ENCODE measurements at places on chromosomes 6 and 20. TPM values are rescaled to one million over a fixed set of nuclear protein-coding genes. Genes with fewer than 3 reads are reported as not detected.

The LAMP5 gene
- total RNA-seq: 0.16 TPM

The RING1 gene
- total RNA-seq: 34.1 TPM

The TSPO2 gene
- not detected for total RNA-seq

The KCNQ5 gene
- total RNA-seq: 4.4 TPM

The SOX18 gene
- total RNA-seq: 43.2 TPM

The POFUT1 gene
- 29.8 TPM for total RNA-seq

The TREM2 gene
- total RNA-seq: 6.6 TPM

The TMEM217 gene
- total RNA-seq: 2.2 TPM

The LY6G5C gene
- total RNA-seq: 3.3 TPM

The UST gene
- total RNA-seq: 15.6 TPM

The NMBR gene
- total RNA-seq: not detected

The TGM2 gene
- total RNA-seq: 561 TPM

The ZNF334 gene
- 1.6 TPM for total RNA-seq

The MICB gene
- 6.2 TPM for total RNA-seq

The TRIM31 gene
- not detected for total RNA-seq

The NR2E1 gene
- not detected for total RNA-seq

The SMOC2 gene
- total RNA-seq: 203 TPM

The MAFB gene
- 66.3 TPM for total RNA-seq

The ZSCAN31 gene
- 10.9 TPM for total RNA-seq

The BPIFA1 gene
- not detected for total RNA-seq

The RREB1 gene
- 30.7 TPM for total RNA-seq

The OR2B3 gene
- not detected for total RNA-seq

The MUCL3 gene
- total RNA-seq: not detected

The ZNF335 gene
- total RNA-seq: 22.7 TPM

The ARG1 gene
- 0.87 TPM for total RNA-seq

The LY6G6F gene
- total RNA-seq: not detected

The HLA-F gene
- 90.5 TPM for total RNA-seq

The TAAR8 gene
- total RNA-seq: not detected

The CDYL gene
- 44.2 TPM for total RNA-seq

The EPPIN gene
- total RNA-seq: not detected

The STXBP5 gene
- total RNA-seq: 28.9 TPM

The CCM2L gene
- total RNA-seq: 7.4 TPM

The ME1 gene
- 10.9 TPM for total RNA-seq

The PI16 gene
- 38.7 TPM for total RNA-seq

The SRMS gene
- total RNA-seq: not detected

The LST1 gene
- total RNA-seq: 21.1 TPM

The NINL gene
- 9.1 TPM for total RNA-seq

The MUC22 gene
- not detected for total RNA-seq

The PKHD1 gene
- not detected for total RNA-seq

The SH3BGRL2 gene
- 23.5 TPM for total RNA-seq

The NRSN1 gene
- not detected for total RNA-seq

The BCAS1 gene
- total RNA-seq: 2.5 TPM

The ECT2L gene
- total RNA-seq: 0.19 TPM

The BNIP5 gene
- not detected for total RNA-seq

The KCNK16 gene
- not detected for total RNA-seq

The MYCT1 gene
- 11.9 TPM for total RNA-seq

The MATN4 gene
- 0.42 TPM for total RNA-seq

The PHF3 gene
- 69.2 TPM for total RNA-seq
